ENCODE measurements at places on chromosomes 3 and 15.
A peak's percentile ranks its signal among the peaks of the same experiment; 100 is the strongest.

- no peak overlapping the region for H3K27ac ChIP-seq
- no peaks in the 10 kb centered on the region for H3K27me3 ChIP-seq
- H3K36me3 ChIP-seq, result peaks cover 3% of the 10 kb centered on the region
Measured at GRCh38 chr3:93969997-93970396, 3.7 kb downstream of the PROS1 start.

DNA sequence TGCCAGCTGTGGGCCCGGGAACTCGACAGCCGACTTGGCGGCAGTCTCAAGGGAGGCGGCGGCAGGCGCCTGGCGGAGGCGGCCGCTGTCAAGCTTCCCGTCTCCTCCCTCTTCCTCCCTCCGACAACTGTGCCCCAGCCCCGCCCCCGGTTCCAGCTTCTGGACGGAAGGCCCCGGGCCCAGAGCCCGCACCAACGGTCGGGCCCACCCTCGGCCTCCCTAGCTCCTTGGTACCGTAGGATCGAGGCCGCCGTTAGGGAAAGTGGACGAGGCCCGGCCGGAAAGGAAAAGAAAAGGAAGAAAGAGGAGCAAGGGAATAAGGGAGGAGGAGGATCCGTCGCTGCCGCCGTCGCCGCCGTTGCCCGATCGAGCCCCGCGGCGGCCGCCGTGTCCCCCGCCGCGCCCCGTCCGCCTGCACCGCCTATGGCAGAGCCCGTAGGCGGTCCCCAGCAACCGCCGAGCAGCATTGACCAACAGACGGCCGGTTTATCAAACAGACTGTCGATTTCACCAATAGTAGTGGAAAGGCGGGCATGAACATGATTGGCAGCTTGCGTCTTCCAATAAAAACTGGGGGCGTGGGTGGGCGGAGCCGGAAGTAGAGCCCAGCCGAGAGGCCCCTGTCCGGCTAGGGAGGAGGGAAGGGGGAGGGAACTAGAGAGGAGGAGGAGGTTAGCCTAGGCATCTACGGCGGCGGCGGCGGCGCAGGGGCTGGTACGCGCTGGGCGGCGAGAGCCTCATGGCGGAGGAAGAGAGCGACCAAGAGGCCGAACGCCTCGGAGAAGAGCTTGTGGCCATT, at the start of the genes CGGBP1 and ZNF654:
Gene CGGBP1, minus strand, starts transcription at position 425 of the 799 bp plus-strand sequence. CDS start 3,029 bp downstream, outside the sequence.
Gene ZNF654, plus strand, starts transcription at position 675 of the 799 bp plus-strand sequence. Its CDS starts 65 bp downstream, at position 740.
- H3K36me3 ChIP-seq, result peaks cover 10% of the 10 kb centered on the region
- H3K4me1 ChIP-seq, result peaks cover 16% of the 10 kb centered on the region
- H3K4me3 ChIP-seq, result peak within 1 kb of the TSS; percentile 86
- H3K27ac ChIP-seq, result peak within 1 kb of the TSS; percentile 99
- peak; percentile 96 for DNase-seq

DNA sequence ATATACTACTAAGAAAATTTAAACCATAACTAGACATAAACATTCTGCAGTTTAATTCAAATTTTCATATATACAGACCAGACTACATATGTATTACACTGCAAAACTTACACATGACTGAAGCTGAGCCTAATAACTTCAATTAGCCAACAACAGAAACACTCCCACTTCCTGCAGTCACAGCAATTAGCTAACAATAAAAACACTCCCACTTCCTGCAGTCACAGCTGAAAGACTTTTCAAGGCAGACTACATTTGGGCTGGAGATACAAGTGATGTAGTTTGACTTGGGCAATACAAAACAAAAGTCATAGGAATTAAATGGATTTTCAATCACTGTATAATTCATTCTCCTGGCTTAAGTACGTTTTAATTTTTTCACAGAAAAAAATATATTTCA, 10.3 kb downstream of the TM2D3 start:
- no peak overlapping the region for H3K4me3 ChIP-seq
- peaks cover 18% of the 10 kb centered on the region for H3K36me3 ChIP-seq
- no peaks in the 10 kb centered on the region for H3K27me3 ChIP-seq
- no peak for DNase-seq
- H3K4me1 ChIP-seq, result peaks cover 5% of the 10 kb centered on the region
- no peak overlapping the region for H3K27ac ChIP-seq

- no peak for DNase-seq
- H3K36me3 ChIP-seq, result no peaks in the 10 kb centered on the region
- H3K4me3 ChIP-seq, result no peak overlapping the region
- H3K27ac ChIP-seq, result no peak overlapping the region
Measured at GRCh38 chr3:104805042-104805441, 561.7 kb upstream of the ALCAM start.
